ENCODE measurements at places on chromosomes 6 and 20.

- DNase-seq = peak; percentile 28
Measured at GRCh38 chr6:170471491-170471890, 81.6 kb downstream of the PSMB1 start.

DNA sequence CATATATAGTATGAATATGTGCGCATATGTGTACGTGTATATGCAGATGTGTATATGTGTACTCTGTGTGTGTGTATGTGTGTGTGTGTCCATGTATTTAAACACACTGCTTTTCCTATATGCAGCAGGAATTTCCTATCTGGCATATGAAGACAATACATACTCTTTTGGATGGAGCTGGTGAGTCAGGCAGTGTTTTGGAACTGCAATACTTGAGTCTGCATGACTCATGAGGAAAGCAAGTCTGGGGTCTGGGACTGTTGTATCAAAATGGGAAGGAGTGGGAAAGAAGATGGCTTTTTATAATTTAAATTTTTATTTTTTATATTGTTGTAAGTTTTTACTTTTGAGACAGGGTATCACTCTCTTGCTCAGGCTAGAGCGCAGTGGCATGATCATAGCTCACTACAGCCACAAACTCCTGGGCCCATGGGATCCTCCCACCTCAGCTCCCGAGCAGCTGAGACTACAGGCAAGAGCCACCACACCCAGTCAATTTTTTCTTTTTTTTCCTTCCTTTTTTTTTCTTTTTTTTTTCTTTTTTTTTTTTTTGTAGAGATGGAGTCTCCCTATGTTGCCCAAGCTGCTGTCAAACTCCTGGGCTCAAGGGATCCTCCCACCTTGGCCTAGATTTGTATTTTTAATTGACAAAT, 72.2 kb downstream of the ATXN1 start:
- DNase-seq = no peak

DNA sequence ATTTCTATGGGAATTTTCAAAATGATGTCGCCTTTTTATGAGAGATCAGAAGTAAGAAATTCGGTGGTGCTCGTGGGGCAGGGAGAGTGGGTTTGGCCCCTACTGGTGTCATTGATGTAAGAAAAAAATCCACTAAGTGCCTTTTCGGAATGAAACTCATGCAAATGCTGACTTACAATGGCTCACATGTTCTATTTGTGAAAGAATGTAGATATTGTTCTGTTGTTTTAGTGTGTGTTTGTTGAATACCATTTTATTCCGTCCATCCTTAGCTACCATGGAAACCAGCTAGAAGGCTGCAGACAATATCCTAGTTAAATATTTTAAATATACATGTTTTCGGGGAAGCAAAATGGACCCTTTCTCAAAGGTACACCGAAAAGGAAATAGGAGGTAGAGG, 304.9 kb downstream of the TAF4 start:
- DNase-seq = no peak

DNA sequence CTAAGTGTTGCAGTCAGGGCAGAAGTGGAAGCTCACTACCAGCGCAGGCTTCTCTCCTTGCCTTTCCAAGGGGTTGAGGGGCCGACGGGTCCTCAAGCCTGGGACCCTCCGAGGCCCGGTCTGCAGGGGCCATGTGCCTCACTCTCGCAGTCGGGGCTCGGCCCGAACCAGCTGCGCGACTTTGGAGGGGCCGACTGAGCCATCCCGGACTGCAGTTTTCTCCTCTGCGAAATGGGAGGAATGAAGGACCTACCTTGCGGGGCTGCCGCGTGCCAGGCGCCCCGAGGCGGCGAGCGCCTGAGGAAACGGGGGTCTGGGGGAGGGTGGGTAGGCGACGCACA, 5.6 kb downstream of the LZTS3 start:
- no peak for DNase-seq

- no peak for DNase-seq
Measured at GRCh38 chr6:155487371-155488130, 31.9 kb upstream of the NOX3 start.

DNA sequence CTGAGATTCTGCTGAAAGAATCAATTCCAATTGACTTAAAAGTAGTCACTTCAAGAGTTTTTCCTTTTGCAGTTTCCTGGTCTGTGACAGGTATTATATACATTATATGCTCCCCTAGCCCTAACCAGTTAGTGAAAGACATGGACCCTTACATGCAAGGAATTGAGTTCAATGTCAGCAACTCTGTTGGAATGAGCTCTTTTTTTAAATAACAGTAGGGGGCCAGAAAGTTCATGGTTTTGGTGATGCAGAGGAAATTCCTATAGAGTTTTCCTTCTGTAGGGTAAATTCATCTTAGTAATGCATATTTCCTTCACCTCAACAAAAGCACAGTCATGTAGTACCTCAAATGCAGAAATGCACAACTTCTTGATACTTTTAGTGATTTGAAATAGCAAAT, 172.2 kb downstream of the KIF6 start:
- DNase-seq = no peak

Measured in NCI-H1694 treated with DMSO at 0.1 percent for 48 hours (cell line).